NCI-H526 (cell line): ENCODE measurements at places on chromosomes 4 and X.
A peak's percentile ranks its signal among the peaks of the same experiment; 100 is the strongest.

- DNase-seq = no peak
Observed at GRCh38 chr4:38306482-38307071, 346.4 kb downstream of the PTTG2 start.

DNA sequence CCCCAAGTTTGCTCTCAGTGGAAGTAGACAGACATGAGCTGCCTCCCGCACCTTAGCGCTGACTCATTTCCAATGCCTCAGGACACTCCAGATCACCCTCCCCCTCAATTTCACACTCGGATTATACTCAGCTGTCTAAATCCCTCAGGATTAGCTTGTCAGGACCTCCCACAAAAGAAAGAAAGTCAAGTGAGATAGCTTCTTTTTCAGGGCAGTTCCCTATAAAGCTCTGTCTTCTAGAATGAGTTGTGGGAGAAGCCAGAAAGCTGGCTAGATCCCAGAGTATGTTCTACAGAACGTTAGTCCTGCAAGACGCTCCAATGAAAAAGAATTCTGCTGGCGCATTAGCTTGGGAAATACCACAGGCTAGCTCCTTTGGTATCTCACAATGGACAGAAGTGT is 51.2 kb upstream of the MTNR1A start:
- DNase-seq = no peak

- DNase-seq = no peak
Observed at GRCh38 chr4:140684314-140684713, 71.9 kb downstream of the TBC1D9 start.

DNA sequence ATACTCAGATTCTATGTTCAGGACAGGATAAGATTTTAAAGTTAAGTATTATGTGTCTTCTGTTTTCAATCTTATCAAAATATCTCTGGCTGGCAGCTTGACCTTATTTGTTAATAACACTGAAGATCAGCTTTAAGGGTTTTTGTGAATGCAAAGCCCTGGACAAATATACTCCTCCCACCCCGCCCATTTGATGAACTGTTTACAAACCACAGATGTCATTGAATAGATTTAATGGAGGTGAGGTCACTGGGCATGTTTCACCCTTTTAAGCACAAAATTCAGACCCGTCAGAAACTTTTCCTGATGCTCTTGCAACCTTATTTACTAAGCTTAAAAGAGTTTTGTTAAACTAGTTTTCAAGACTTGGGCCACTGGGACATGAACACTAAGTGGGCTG is 10.1 kb upstream of the CXCL8 start:
- no peak for DNase-seq

DNA sequence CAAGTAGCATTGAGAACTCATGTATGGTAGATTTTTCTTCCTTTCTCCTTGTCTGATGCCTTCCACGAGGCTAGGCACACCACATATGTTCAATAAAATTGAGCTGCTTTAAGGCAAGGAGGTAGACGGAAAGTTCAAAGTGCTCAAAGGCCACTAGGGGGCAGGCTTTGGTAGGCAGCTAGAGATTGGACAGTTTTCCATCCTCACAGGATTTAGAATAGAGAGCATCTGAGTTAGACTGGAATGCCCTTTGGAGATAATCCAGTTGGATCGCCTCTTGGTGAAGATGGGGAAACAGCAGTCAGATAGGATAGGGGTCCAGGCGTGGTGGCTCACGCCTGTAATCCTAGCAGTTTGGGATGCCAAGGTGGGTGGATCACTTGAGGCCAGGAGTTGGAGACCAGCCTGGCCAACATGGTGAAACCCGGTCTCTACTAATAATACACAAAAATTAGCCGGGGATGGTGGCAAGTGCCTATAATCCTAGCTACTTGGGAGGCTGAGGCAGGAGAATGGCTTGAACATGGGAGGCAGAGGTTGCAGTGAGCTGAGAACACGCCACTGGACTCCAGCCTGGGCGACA is 30.4 kb downstream of the ELF4 start:
- DNase-seq = peak; percentile 75

- DNase-seq = peak; percentile 5
Observed at GRCh38 chrX:70219938-70220764, 14.3 kb upstream of the AWAT1 start.

GRCh38 chr4:139828966-139829664 is 163.5 kb downstream of the MGST2 start:
- DNase-seq = no peak

DNA sequence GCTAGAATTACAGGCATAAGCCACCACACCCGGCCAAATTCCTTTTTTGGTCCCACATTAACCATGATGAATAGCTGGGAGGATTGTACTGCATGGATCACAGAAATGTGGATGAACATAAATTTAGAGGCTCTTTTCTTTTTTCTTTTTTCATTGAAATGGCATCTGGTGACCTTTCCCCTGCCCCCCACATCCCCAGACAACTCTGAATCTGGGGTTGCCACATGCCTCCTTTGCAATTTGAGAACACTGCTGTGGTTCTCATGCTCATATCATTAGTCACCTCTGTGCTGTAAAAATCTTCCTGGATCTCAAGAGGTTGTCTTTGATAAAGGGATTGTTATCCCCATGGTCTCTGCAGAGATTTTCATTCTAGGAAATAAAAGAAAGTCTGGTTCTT is 22.8 kb upstream of the FMR1NB start:
- DNase-seq = no peak
